ENCODE measurements at places on chromosomes 1 and 21. TPM values are rescaled to one million over a fixed set of nuclear protein-coding genes. Genes with fewer than 3 reads are reported as not detected.

The CHODL gene
- 1.1 TPM for total RNA-seq

The AADACL3 gene
- not detected for total RNA-seq

The SELP gene
- 24.0 TPM for total RNA-seq

The RGS1 gene
- total RNA-seq, result 50.0 TPM

The KIF26B gene
- 8.0 TPM for total RNA-seq

The LMOD1 gene
- total RNA-seq, result 123 TPM

The CELA2B gene
- not detected for total RNA-seq

The OR2T29 gene
- not detected for total RNA-seq

The ZMYND12 gene
- 2.7 TPM for total RNA-seq

The KCNE2 gene
- total RNA-seq, result not detected

The DNAJC28 gene
- 1.2 TPM for total RNA-seq

DNA sequence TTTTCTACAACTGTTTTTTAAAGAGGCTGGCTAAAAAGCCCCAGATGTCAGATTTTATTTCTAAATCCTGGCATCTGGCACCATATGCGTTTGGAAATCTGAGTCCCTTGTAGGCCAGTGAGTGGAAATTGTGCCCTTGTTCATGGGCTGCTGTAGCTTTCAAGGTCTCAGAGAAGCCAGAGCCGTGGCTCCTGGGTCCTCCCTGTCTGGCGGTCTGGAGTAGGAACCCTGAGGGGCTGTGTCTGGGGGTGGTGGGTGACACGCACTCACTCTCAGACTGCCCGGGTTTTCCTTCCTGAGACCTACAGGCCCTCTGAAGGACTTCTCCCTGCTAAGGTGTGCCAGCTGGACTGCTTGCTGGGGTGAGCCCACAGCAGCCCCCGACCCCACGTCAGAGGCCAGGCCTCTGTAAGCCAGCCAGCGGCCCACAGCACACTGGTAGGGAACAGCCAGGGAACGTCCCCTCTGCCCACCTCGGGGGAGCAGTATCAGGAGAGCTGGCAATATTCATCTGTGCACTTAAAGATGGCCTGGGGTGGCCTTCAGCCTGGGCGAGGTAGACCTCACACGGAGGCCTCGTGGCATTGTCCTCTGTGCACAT is 151.5 kb downstream of the PEX14 start:
- DNase-seq, result no peak

GRCh38 chr1:918843-919242 is 4.9 kb upstream of the SAMD11 start:
- no peak for DNase-seq

GRCh38 chr1:60274422-60275290 is 201.1 kb upstream of the C1orf87 start:
- no peak for DNase-seq

GRCh38 chr1:2533365-2533764 is 3.3 kb upstream of the HES5 start:
- DNase-seq, result no peak

- no peak for DNase-seq
These were observed 433.1 kb downstream of the CAMTA1 start for GRCh38 chr1:7218210-7218832.

DNA sequence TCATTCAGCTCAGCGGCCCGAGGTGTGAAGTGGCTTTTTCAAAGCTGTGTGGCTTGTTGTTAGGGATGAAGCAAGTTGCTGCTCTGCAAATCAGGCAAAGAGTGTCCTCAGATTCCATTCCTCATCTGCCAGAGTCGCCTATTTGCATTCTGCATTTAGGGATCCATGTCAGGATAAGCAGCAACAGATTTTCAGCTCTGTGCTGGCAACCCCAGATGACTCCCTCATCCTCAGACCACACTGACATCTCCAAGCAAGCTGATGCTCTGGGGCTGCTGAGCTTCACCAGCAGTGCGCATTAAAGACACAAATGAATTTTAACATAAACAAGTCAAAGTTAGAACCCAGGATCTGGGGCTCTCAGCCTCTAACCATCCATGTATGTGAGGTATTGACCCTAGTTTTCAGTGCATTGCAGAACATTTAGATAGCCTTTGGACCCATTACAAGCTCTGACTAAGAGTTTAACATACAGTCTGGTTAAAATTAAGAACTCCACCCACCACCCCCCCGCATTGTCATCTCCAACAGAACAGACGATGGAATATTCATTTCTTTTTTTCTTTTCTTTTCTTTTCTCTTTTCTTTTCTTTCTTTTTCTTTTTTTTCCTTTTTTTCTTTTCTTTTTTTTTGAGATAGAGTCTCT is 10.9 kb downstream of the CFAP107 start:
- no peak for DNase-seq

- DNase-seq, result no peak
These were observed 64.6 kb upstream of the FMN2 start for GRCh38 chr1:240027059-240027462.

DNA sequence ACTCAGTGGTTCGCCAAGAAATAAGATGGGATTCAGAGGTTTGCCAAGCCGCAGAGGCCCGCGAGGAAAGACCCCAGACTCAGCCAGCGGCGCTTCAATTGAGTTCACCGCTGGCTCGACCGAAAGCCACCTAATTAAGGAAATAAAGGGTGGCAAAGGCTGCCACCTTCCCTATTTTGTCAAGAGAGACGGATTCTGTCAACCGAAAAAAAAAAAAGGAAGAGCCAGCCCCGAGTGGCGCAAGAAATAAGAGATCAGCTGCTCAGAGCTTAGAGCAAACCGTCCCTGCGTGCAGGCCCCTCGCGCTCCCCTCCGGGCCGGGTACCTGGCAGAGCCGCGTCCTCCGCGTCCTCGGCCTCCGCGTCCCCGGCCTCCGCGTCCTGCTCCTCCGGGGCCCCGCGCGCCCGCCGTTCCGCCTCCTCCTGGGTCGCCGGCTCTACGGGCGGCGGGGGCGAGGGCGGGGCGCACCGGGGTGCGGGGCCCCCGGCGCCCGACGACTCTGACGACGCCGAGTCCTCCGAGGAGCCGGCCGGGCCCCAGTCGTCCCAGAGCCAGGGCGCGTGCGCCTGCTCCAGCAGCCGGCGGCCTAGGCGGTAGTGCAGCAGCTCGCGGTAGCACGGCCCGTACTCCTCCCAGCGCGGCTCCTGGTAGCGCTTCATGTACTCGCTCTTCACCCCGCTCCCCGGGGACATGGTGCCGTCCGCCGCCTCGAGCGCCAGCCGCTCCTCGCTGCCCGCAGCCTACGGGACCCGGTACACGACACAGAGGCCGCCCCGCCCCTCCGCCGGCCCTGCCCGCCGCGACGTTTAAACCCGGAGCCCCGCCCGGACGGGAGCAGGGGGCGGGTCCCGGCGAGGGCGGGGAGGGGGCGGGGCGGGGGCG is 832 bp downstream of the CCSAP start:
- DNase-seq, result peak; percentile 84

GRCh38 chr1:7561936-7562728 is 209.0 kb upstream of the VAMP3 start:
- no peak for DNase-seq

- DNase-seq, result no peak
These were observed 8.6 kb downstream of the GLIS1 start for GRCh38 chr1:53730224-53730865.

DNA sequence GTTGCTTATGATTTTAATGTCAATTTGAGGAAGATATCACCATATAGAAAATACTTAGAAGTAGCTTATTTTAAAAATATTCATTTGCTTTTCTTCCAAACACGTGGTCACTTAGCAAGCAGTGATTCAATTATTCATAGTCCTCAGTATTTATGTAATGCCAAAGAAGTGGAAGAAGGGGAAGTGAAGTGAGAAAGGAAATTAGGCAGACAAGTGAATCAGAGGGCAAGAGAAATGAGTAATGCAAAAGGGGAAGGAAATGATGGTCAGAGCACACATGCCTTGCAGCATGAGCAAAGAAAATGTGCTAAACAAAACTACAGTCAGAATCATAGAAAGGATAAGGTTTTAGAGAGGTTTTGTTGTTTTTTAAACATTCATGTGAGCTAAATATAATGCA is 31.8 kb downstream of the SDCCAG8 start:
- DNase-seq, result no peak

DNA sequence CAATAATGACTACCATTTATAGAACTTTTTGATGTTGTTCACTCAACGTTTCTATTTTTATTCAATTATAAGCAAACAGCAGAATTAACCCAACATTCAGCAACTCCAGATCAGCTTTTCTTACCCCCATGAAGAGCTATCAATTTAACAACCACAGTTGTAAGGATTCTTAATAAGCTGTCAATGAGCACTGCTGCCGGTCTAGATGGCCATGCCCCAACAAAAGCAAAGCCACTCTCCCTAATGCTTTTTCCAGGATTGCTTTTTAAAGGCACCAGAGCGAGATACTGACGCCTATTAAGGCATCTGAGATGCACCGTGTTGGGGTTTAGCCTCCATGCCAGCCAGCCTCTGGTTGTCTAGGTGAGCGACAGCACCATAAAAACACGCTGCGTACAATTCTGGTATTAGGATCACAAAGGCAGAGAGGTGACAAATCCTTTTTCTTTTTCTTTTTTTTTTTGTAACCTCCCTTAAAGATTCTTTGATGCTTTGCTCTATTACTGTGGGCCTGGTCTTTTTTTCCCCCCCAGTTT is 39.5 kb downstream of the PTPRC start:
- no peak for DNase-seq

DNA sequence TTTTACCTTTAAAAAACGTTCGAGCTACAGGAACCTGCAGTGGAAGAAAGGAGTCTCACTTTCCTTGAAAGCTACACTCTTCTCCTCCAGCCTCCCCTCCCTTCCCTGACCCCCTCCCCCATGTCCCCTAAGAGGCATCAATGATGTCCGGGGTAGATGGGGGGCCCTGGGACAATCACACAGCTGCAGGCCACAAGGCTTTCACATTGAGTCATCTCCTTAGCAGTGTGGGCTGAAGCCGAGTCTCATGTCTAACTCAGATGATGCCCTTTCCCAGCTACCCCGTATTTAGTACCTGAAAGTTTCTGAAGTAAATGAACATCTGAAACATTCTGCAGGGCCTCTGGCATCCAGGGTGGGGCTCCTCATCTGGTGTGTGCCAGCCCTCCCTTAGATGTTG is 6.3 kb upstream of the GPR25 start:
- DNase-seq, result no peak

- no peak for DNase-seq
These were observed 24.0 kb downstream of the ECE1 start for GRCh38 chr1:21266119-21266774.

- no peak for DNase-seq
These were observed 82.0 kb downstream of the UCHL5 start for GRCh38 chr1:192977089-192977706.

GRCh38 chr1:70779571-70779970 is 268.0 kb downstream of the PTGER3 start:
- no peak for DNase-seq

DNA sequence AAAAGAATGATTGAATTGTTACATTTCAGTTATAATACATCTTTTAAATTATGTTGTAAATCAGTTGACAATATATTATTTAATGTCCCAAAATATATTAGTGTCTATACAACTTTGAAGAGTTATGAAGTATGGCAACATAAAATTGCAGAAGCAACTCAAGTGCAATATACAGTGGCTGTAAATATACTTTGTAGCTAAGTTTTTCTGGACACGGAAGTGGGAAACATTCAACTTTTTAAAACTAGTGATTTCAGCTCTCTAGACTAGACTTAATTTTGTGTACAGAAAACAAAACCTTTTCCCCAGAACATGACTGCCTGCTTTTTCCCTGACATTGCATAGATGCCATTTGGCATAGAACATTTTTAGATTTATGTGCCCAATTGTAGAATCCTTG is 29.5 kb upstream of the ABCG1 start:
- DNase-seq, result no peak

- no peak for DNase-seq
These were observed 63.6 kb downstream of the GADD45A start for GRCh38 chr1:67748630-67749029.

DNA sequence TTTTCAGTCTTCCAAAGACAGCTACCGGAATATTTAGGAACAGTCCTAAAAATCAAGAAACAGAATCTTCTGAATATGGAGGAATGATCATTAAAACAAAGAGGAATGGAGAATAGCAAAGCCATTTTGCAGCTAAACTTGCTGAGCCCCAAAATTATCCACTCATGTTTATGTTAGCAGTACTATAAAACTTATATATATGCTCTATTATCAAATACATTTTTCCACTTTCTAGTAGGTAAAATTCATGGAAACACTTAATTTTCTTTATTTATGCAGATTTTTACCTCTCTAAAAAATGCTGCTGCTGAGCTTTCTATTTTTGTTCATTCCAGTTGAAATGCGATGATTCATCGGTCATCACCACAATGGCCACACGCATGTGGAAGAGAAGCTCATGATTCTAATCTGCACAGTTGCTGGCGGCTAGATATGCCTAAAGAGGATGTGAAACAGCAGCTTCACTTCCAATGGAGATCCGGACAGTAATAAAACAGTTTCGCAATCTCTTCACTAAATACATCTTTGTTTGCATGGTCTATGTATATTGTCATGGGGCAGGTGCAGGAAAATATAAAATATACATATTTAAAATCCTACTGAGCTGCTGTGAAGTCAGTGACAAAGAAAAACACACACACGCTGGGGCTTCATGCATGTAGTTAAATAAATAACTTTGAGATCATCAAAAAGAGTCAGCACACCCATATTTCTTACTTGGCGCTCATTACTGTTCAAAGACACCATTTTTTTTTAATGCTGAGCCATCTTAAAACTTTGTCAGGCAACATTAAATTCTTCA is 292.2 kb downstream of the SMYD3 start:
- no peak for DNase-seq

GRCh38 chr1:89999628-90000027 is 4.7 kb downstream of the ZNF326 start:
- no peak for DNase-seq

DNA sequence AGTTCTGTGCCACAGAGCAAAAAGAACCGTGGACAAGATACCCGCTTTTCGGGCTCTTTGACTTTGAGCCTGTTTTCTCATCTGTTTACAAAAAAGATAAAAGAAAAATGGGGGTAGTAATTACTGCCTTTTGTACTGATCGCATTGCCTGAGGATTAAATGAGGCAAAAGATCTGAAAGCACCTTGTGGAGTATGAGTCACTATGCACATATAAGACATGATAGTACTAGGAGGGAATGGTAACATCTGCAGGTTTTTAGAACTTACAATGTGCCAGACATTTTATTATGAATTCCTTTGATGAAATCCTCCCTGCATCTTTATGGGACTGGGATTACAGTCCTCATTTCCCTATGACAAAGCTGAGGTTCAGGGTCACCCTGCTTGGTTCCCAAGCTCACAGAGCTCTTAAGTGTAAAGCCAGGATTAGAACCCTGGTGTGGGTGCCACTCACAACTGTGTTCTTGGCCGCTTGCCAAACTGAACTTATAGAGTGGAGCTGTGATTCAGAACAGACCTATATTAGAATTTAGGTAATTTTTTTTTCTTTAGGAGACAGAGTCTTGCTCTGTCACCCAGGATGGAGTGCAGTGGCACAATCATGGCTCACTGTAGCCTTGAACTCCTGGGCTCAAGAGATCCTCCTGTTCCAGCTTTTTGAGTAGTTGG is 1.8 kb downstream of the DISC1 start:
- no peak for DNase-seq

GRCh38 chr1:92298573-92299476 is at the start of the genes GLMN and RPAP2:
Gene GLMN, minus strand, starts transcription at chr1:92298987. Its CDS starts 988 bp downstream, at chr1:92297999.
Gene RPAP2, plus strand, starts transcription at chr1:92299059. Its CDS starts 15 bp downstream, at chr1:92299074.
- DNase-seq, result peak; percentile 79
